ENCODE measurements at places on chromosomes 2 and 18.
A peak's percentile ranks its signal among the peaks of the same experiment; 100 is the strongest.

DNA sequence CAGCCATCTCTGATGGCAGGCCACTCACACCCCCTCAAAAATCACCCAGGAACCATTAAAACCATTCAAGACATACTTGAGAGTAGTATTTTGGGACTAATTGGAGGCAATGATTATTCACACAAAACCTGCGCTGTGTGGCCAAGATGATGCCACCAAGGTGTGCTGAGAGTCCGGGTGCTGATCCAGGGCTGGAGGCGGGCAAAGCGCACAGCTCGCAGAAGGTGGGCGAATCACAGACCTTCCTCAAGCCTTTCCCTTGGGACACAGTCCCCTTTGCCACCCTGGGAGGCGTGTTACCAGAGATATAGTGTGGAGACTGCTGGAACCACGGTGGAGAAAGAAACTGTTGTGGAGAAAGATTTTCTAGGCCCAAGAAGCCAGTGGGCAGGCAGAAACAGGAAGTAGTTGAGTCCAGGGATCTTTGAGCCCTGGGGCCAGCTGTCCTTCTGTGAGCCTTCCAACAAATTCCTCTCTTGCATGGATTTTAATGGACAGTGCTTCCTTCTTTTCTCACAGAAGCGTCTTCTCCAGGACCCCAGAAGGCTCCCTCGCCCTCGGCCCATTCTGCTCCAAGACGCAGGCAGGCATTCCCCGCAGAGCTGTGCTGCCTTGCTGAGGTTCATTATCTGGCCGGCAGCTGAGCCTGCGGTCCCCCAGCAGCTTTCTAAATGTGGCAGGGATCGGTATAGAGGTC, 8.0 kb downstream of the COPS9 start:
- DNase-seq = no peak

GRCh38 chr2:129201696-129202095, 777.8 kb upstream of the RAB6C start:
- DNase-seq = no peak

DNA sequence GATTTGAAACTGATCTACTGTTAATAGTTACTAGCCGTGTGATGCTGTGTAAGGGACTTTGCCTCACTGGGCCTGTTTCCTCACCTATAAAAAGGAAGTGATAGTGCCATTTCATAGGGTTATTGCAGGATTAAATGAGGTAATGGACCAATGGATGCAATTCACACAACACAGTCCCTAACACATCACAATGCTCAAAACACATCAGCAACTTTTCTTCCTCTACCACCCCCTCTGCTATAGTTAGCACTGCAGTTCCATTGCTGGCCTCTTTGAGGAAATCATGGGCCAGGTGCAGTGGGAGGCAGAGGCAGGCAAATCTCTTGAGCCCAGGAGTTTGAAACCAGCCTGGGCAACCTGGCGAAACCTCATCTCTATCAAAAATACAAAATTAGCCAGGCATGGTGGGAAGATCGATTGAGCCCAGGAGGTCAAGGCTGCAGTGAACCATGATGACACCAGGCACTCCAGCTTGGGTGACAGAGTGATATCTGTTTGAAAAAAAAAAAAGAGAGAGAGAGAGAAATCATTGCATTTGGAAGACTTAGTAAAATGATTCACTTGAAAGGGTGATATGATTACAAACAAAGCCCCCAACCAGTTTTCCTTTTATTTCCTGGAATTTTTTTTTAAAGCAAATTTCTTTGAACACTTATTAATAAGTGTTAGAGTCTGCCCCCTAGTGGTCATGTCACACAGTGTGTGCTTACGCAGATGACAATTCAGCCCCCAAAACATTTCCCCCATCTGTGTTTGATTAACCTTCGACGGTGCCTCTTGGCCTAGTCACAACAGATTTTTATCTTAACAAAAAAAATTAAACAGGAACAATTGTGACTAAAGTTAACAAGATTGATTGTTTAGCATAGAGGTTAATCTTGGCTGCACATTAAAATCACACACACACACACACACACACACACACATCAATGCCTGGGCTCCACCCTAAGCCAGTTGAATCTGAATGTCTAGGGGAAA, 88.6 kb upstream of the BCL11A start:
- no peak for DNase-seq

DNA sequence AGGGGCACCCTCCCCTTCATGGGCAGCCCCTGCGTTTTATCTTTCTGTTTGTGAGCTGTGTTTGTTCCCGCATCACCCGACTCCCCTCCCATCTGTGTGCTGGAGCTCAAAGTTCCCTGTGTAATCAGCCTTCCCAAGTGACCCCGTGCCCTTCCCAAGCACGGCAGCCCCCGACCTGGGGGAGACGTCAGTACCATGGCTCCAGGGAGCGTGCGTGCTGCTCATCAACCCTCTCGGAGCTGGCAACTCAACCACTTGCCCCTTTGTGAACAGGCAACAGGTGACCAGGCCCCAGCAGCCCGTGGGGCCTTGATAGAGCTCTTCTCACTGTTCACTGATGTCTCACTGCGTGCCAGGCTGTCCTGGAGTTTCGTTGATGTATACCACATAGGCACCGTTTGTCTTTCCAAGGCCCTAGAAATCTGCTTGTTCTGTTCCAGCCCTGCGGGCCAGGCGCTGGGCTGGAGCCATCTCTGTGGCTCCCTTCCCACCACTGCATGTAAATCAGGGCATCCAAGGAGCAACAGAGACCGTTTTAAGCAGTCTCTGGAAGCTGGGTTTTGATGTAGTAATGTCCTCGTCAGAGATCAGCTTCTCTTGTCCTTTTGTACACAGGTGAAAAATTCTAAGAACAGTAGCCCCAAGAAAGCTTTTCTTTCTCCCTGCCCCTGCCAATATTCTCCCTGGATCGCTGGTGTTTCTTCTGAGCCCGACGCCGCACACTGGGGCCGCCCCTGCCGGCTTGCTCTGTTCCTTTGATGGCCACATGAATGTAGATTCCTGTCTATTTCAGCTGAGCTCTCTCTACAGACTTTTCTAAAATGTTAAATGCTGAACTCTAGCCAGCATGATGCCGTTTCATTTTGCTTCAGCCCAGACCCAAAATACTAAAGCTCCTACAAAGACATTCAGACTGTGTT, 107.0 kb upstream of the PTPRM start:
- DNase-seq = no peak

DNA sequence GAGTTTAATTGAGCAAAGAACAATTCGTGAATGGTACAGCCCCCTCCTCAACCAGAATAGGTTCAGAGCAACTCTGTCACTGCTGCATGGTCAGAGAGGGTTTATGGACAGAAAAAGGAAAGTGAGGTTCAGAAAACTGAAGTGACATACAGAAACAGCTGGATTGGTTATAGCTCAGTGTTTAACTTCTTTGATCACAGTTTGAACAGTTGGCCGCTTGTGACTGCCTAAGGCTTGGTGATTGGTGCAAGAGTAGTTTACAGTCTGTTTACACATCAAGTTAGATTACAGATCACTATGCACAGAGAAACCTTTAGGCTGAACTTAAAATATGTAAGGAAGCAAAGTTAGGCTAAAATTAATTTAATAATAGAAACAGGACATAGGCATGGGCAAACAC, 459.2 kb downstream of the KCNJ3 start:
- DNase-seq = no peak

GRCh38 chr2:240589375-240589774, 2.8 kb downstream of the CAPN10 start:
- DNase-seq = no peak

DNA sequence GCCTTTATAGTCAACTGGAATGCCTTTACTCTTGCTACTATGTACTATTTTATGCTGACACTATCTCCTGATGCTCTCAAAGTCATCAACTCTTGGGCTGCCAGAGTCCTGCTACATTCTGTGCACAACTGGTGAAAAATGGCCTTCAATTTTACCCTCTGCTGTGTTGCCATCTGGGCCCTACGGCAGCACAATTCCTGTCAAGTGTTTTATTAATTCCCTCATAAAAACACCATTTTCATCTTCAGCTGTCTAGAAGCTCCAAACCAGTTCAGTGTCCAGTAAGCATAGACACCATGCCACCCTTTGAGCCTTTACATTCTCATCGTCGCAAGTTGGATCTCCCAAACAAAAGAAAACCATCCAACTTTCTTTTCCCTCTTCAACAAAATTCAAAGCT, 26.5 kb downstream of the CALCRL start:
- no peak for DNase-seq

GRCh38 chr2:37205689-37206341, 9.5 kb downstream of the CEBPZOS start:
- DNase-seq = no peak

GRCh38 chr2:28821295-28821958, 10.8 kb downstream of the SPDYA start:
- peak; percentile 46 for DNase-seq

DNA sequence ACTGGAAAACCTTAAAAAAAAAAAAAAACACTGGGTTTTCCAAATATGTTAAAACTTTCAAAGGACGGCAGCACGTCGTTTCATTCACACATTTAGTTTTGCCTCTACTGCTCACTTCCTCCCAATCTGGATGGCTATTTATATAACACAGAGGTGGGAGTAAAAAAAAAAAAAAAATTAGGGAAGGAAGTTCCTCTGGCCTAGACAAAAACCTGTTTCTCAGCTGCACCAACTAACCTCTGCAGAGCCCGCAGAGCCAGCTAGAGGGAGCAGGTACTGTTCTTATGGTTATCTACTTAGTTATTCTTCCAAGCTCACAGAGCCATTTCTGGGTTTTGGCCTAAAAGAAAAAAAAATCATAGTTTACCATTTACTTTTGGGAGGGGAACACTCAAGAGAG, 28.1 kb downstream of the SLC1A4 start:
- DNase-seq = no peak

DNA sequence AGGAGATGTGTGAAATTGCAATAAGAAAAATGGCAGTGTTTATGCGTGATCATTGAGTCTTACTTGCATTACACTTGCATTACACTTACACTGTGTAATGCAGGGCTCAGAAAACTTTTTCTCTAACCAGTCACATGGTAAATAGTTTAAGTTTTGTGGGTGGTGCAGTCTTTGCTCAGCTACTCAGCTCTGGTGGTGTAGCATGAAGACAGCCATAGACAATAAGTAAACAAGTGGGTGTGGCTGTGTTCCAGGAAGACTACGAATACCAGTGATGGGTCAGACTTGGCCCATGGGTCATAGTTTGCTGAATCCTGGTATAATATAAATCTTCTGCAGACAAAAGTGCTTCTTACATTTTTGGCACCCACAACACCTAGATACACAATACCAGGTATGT, 115.6 kb upstream of the CYP1B1 start:
- no peak for DNase-seq

- DNase-seq = no peak
Measured at GRCh38 chr2:236715491-236715961, 145.9 kb downstream of the ACKR3 start.

- no peak for DNase-seq
Measured at GRCh38 chr2:98026292-98026691, 30.5 kb upstream of the TMEM131 start.

DNA sequence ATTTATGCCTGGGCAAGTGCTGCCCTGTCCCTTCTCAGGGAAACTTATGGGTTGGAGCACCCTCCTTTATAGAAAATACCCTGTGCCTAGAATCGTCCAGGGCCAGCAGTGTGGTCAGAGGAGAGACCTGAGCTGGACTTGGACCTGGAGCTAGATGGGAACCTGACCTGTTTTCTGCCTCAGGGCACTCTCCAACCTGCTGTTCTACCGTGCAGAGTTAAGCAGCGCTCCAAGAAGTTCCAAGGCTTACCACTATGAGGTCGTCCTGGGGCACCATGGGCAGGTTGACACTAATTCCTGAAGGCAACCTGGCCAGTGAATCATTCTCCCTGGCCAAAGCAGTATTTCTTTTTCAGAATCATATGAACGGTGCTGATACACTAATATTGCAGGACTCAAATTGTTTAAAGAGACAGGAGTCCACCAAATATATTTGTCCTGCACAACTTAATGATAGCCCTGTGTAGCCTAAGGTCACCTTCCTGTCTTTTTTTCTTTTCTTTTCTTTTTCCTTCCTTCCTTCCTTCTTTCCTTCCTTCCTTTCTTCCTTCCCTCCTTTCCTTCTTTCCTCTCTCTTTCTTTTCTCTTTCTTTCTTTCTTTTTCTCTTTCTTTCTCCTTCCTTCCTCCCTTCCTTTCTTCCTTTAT, 455.4 kb upstream of the HNMT start:
- DNase-seq = no peak

DNA sequence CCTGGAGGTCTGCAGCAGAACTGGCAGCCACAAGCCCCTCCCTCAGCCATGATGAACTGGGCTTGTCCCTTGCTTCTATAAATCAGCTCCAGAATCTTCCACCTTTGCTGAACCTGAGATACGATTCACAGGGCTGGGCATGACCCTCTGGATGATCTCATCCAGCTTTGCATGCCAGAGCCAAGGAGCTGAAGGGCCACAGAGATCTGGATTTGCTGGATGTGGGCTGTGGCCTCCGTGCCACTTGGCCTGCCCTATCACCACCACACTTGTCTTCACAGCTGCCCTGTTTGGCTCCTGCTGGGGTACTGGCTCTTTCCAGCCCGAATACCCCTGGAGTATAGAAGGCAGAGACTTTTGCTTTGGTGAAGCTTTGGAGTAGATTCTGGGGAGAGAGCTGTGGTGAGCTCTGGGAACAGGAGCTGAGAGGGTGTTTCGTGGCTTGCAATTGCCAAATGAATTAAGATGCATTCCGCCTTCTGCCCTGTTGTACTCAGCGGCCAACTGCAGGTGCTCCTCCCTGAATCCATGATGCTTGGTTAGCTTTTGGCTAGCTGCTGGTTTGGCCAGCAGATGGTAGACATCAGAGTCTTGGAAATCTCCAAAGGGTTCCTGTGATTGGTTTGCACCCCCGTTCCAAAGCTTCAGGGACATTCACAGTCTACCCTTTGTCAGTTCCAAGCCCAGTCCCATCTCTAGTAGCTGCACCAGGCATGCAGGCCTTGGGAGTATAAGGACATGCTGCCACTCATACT, 30.9 kb upstream of the GIGYF2 start:
- DNase-seq = no peak

- no peak for DNase-seq
Measured at GRCh38 chr2:152508446-152508845, 173.5 kb downstream of the FMNL2 start.

DNA sequence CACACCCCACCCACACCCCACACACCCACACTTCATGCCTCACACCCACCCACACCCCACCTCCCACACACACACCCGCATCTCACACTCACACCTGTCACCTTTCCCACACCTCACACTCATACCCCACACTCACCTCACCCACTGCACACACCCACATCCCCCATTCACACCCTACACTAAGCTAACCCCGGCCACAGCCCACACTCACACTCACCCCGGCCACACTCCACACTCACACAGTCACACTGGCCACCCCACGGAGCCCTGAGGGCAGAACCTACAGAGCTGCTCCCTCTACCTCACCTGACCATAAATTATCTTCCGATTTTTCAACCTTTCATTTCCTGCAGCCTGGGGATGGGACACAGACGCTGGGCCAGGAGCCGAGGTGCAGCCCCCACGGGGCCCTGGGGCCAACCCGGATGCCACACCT, 241.3 kb downstream of the HDAC4 start:
- no peak for DNase-seq

- no peak for DNase-seq
Measured at GRCh38 chr2:216012133-216012829, 1.1 kb downstream of the MREG start.

- no peak for DNase-seq
Measured at GRCh38 chr2:64533882-64534281, 9.8 kb downstream of the AFTPH start.

- no peak for DNase-seq
Measured at GRCh38 chr18:48828691-48829442, 121.9 kb downstream of the SMAD7 start.

GRCh38 chr2:43701111-43701510, 24.9 kb upstream of the C1GALT1C1L start:
- DNase-seq = no peak
